ENCODE measurements at places on chromosomes 7 and 10.

- no peak for DNase-seq
These were observed 194.0 kb downstream of the AHR start for GRCh38 chr7:17492437-17492836.

DNA sequence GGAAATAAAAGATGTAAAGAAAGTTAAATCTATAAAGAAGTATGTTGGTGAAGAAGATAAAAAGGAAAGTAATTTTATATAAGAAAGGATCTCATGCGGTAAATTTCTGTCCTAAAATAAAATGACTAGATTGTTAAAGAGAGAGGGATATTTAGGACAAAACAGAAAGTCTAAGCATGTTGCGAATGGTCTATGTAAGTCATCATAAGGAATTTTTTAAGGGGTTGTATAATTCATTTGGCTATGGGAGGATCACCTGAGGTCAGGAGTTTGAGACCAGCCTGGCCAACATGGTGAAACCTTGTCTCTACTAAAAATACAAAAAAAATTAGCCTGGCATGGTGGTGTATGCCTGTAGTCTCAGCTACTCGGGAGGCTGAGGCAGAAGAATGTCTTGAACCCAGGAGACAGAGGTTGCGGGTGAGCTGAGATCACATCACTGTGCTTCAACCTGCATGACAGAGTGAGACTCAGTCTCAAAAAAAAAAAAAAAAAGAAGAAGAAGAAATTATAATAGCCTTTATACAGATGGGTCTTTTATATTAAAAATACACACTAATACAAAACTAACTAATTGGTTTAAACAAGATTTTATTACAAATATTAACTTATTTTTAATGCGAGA, 294.3 kb downstream of the MAGI2 start:
- DNase-seq = no peak

GRCh38 chr10:75176046-75176445, 34.5 kb upstream of the VDAC2 start:
- no peak for DNase-seq

GRCh38 chr10:22682237-22683139, 31.9 kb downstream of the PIP4K2A start:
- DNase-seq = no peak

GRCh38 chr7:100575206-100575631, 1.5 kb upstream of the SAP25 start:
- DNase-seq = no peak

- DNase-seq = no peak
These were observed 32.0 kb downstream of the GRID1 start for GRCh38 chr10:86334488-86335085.

- DNase-seq = no peak
These were observed 489.1 kb upstream of the CELF2 start for GRCh38 chr10:10528563-10528910.

GRCh38 chr10:67779465-67780203, 58.4 kb downstream of the DNAJC12 start:
- DNase-seq = peak; percentile 70

GRCh38 chr7:112120696-112121217, 85.4 kb downstream of the DOCK4 start:
- DNase-seq = no peak

GRCh38 chr10:76436401-76436811, 1005.0 kb downstream of the LRMDA start:
- no peak for DNase-seq

GRCh38 chr10:1605121-1605520, 132.2 kb downstream of the ADARB2 start:
- no peak for DNase-seq

- DNase-seq = no peak
These were observed 603.8 kb upstream of the LRRTM3 start for GRCh38 chr10:66321723-66322665.

DNA sequence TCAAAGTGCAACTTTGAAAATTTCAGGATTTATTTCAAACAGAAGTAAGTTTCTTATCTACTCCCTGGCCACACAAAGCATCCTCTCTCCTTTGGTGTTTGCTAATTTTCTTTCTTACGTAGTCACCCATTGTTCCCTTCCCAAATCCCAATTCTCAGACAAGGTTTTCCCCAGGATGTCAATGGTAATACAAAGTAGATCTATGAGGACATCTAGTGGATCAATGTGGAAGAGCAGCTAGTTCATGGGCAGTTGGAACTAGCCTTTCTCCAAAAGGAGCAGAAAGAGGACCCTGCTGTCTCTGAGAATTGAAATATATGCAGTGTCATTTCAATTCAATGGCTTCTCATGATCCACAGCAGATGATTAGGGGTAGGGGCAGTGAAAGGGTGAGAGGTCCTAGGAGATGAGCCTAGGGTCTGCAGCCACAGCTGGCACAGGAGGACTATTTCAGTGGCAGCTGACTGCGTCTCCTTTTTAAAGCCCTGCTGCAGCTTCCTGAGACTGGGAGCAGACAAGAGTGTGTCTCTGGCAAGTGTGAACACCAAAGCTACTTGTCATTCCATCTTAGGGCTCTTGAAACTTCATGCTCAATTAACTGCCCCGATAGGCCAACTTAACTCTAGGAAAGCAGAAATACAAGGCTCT, 632.6 kb downstream of the KCNMA1 start:
- DNase-seq = peak; percentile 52

Data from neural crest cell (in vitro differentiated cells).